ENCODE measurements at places on chromosomes 7 and 10. TPM values are rescaled to one million over a fixed set of nuclear protein-coding genes. Genes with fewer than 3 reads are reported as not detected.

Gene FKBP9
- total RNA-seq: 89.2 TPM

Gene AFAP1L2
- 4.7 TPM for total RNA-seq

DNA sequence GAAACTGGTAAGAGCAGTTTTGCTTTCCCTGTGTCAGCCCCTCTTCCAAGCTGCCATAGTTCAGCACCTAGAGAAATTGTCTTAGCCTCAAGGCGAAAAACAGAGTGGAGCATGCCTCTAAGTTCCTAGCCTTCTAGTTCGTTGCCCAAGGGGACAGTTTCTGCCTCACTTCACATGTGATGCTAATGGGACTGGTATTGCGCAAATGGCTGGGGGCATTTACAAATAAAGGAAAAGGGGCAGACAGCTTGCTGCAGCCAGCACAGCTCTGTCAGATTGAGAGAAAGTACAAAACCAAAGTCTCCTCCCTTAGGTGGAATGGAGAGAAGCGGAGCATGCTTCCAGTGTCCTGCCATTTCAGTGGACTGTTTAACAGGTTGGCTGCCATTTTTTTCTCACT lies 567.7 kb downstream of the ETV1 start:
- DNase-seq: no peak

DNA sequence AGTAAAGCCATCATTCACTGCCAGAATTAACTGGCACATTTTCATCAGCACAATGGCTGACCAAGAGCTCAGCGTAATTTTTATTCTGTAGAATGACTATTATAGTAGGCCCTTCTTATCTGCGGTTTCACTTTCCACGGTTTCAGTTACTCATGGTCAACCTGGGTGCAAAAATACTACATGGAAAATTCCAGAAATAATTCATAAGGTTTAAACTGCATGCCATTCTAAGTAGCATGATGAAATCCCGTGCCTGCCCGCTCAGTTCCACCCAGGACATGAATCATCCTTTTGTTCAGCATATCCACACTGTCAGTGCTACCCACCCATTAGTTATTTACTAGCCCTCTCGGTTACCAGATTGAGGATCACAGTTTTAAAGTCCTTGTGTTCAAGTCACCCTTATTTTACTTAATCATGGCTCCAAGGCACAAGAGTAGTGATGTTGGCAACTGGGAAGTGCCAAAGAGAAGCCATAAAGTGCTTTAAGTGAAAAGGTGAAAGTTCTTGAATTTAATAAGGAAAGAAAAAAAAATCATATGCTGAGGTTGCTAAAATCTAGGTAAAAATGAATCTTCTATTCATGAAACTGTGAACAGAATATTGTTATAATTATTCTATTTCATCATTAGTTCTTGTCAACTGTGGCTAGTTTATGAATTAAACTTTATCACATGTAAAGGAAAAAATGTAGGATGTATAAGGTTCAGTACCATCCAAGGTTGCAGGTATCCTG lies 204.9 kb downstream of the DOCK4 start:
- no peak for DNase-seq

DNA sequence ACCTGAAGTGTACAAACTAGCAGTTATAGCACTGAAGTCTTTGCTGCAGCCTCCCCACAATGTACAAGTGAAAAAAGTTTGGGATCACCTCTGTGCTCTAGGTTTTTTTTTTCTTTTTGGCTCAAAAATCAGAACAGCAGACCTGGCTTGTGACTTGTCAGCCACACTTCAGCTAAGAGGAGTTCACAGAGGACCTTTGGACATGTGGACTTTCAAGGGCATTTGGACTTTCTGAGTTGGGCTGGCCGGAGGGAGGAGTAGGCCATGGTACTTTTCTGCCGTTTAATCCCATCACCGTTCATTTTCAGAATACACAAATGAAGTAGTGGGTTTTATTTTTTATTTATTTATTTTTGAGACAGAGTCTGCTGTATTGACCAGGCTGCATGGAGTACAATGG lies 21.9 kb upstream of the ACSL5 start:
- no peak for DNase-seq

All from omental fat pad (tissue), 4 donors.